ENCODE measurements at places on chromosomes 2 and 18. TPM values are rescaled to one million over a fixed set of nuclear protein-coding genes. Genes with fewer than 3 reads are reported as not detected.

GPAT2 gene
- total RNA-seq, result not detected

POTEF gene
- total RNA-seq, result 1.9 TPM

EVA1A gene
- total RNA-seq, result 13.8 TPM

KCNJ3 gene
- not detected for total RNA-seq

HRH4 gene
- not detected for total RNA-seq

KCNIP3 gene
- total RNA-seq, result 6.1 TPM

LONRF2 gene
- total RNA-seq, result 1.2 TPM

PAX3 gene
- 5.5 TPM for total RNA-seq

ACOXL gene
- not detected for total RNA-seq

STARD7 gene
- total RNA-seq, result 169 TPM

All from H4 (cell line).